ENCODE measurements at places on chromosomes 1 and 21. TPM values are rescaled to one million over a fixed set of nuclear protein-coding genes. Genes with fewer than 3 reads are reported as not detected.

Gene STYXL2
- 0.29 TPM for polyA plus RNA-seq

DNA sequence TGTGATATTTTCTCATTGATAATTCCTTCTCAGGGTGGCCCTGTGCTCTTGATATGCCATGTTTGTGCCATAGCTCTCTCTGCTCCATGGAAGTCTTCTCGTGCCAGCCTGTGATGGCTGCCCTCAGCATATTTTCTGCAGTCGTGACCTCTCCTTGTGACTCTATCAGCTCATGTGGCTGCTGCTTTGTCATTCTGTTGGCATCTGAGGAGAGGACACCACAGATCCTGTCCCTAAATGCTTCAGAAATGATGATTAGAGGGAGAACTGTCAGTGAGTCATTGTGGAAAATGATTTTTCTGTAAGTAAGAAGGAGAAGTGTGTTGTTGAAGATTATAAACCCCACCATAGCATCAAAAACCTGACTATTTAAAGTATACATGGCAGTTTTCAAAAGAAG, 286.0 kb downstream of the ADGRL2 start:
- no peak for DNase-seq

Gene LCE2C
- polyA plus RNA-seq = not detected

DNA sequence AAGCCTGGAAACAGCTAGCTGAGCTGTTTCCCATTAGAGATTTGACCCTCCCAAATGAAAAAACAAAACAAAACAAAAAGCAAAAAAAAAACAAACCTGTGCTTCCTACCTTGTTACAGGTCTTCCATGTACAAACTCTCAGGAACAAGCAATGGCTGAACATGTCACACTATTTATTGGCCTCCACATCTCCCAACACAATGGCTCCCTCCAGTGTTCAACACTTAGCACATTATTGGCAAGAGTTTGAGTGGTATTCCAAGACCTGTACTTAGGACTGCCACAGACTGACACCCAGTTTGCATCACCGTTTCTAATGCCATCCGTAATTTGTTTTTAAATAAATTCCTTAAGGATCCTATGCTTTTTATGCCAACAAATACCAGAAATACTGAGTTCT, 195.0 kb upstream of the OLFM3 start:
- DNase-seq = peak; percentile 57

DNA sequence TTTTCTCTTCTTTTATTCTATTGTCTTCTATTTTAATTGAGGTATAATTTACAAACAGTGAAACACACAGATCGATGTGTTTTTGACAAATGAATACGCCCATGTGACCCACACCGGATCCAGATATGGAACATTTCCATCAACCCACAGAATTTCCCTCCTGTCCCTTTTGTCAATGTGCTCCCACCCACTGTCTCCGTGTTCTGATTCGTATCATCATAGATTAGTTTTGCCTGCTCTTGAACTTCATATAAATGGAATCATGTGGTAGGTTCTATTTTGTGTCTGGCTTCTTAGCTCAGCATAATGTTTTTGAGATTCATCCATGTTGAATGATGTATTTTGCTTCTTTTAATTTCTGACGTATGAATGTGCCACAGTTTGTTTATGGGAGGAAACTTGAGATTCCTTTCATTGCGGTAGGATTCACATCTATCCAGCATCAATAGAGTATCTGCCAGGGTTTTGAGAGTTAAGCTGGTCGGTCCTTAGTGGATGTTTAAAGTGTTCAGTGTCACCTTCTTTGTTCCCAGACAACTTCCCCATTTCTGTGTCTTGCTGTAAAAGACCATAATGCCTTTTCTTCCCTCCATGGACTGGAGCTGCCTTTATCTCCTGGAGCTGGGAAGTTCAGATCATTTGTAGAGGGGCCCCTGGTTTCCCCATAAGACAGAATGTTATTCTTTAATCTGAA, 14.7 kb downstream of the NAV1 start:
- no peak for DNase-seq

- DNase-seq = no peak
Measured at GRCh38 chr1:6273380-6273891, 12.5 kb upstream of the GPR153 start.

Gene PLPP3
- polyA plus RNA-seq = 123 TPM

GRCh38 chr1:231104917-231105316, 56.9 kb upstream of the TRIM67 start:
- DNase-seq = no peak

Gene FCRLA
- polyA plus RNA-seq = 0.45 TPM

DNA sequence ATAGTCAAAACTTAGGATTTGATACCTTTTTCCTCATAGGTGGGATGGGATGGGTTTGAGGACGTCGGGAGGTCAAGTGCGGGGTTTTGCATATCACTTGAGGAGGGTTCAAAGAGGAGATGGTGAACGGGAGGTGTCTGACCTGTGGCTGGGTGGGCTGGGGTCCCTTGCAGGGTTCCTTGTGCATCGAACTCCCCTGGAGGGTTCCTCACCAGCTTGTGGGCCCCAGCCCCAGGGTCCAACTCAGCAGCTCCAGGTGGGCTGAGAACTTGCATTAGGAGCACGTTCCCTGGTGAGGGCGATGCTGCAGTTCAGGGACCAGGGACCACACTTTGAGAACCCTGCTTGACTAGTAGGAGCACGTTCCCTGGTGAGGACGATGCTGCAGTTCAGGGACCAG, 23.2 kb downstream of the TRPM2 start:
- no peak for DNase-seq

- DNase-seq = no peak
Measured at GRCh38 chr1:238767321-238767720, 619.0 kb upstream of the CHRM3 start.

DNA sequence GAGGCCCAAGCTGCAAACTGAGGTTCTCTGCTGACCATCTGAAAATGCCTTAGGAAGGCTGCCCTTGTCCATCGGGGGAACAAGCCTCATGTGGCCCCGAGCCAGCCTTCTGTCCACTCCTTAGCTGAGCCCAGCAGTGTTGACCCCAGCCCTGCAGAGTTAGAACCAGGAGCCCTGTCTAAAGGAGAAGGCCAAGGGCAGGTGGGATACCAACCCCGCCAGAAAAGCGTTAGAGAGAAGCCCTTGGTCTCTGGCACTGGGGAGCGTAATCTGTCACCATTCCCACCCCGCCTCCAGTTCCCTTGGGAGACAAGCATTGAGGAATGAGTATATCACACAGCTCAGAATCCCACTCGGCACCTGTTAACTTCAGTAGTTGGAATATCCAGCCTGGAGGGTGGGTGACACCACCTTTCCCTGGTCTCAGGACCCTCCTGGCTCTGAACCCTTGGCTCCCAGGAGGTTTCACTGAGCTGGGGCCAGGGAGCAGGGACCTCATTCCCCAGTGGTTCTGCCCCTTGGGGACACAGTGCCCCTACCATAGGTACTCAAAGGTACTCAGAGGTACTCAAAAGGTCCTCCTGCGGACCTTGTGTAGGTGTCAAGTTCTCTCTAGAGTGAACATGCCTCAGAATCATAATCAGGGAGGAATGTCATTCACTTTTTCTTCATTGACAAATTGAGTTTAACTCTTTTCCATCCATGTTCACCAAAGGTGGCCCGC, 16.4 kb downstream of the ETS2 start:
- DNase-seq = no peak

Gene LCE1E
- polyA plus RNA-seq = not detected

DNA sequence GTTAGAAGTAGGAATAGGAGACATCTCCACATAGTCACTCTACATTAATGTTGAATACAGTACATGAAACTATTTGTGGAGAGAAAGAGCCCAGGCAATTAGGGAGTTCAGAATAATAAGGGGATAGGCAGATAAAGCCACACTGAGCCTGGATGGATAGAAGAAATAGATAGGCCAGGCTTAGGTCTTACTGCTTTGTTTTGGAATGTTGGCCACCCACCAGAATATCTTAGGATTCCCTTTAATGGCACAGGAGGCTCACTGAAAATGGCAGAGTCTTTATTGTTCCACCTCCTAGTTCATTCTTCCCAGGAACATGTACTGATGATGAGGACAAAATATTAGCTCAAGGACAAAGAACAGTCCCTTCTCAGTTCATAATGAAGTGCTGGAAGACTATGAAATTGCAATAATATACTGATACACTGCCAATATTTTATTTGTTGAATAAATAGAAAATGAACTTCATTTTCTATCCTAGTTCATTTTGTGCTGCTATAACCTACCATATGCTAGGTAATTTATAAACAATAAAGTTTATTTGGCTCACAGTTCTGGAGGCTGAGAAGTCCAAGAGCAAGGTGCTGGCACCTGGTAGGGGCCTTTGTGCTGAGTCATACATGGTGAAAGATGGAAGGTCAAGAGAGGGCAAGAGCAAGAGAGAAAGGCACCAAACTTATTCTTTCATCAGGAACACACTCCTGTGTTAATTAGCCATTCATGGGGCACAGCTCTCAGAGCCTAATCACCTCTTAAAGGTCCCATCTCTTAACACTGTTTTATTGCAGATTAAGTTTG, 87.3 kb downstream of the TBX15 start:
- DNase-seq = no peak

Gene CAMK2N1
- 90.2 TPM for polyA plus RNA-seq

- no peak for DNase-seq
Measured at GRCh38 chr21:34091607-34092006, 18.2 kb downstream of the MRPS6 start.

DNA sequence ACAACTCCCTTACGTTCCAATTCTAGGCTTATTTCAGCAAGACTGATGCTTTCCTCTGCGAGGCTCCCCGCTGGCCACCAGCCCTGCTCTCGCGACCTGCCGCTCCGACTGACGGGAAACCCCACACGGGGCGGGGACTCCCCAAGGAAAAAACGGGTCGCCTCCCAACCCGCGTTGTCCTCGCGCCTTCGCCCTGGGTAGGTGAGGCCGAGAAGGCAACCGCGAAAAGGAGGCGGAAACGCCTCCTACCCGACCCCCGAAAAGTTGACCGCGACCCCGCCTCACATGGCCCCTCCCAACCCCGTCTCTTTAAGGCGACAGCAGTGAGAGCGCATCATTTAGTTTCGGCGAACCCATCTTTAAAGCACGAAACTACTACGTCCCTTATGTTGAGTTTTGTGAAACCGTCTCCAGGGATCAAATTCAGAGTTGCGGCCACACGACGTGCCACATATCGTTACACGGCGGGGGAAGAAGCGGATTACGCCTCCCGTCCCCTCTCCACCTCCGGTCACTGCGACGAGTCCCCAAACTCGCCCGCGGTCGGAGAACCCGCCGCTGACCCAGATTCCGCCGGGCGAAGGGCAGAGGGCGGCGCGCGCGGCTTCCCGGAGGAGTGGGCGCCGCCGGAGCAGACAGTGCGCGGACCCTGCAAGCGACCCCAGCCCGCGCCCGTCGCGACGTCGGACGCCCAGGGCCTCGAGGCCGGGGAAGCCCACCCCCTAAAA, 1.2 kb downstream of the ANP32E start:
- no peak for DNase-seq

Gene IGFN1
- polyA plus RNA-seq = 1.3 TPM

Gene RNU1-2
- polyA plus RNA-seq = 1.5 TPM

Gene CD160
- polyA plus RNA-seq = 1.2 TPM

Gene PTGER3
- 66.3 TPM for polyA plus RNA-seq

Gene C4BPB
- polyA plus RNA-seq = 0.67 TPM

GRCh38 chr21:16072737-16073136, 343.0 kb downstream of the USP25 start:
- peak; percentile 53 for DNase-seq

DNA sequence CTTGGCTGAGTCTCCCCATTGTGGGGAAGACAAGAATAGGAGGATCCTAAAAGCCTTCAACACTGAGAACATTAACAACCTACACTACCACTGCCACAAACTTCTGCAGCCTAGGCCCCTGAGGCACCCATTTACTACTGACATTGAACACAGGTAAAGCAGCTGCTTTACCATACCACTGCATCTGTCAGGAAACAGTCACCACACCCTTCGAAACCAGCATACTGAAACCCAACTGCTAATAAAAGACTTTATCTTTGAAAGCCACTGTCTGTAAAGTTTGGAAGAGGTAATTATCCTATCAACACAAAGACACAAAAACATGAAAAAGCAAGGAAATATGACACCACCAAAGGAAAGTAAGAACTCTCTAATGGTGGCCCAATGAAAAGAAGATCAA, 7.4 kb downstream of the IFNAR1 start:
- DNase-seq = no peak

Gene BSND
- 3.6 TPM for polyA plus RNA-seq

Gene GJA4
- polyA plus RNA-seq = 12.5 TPM

DNA sequence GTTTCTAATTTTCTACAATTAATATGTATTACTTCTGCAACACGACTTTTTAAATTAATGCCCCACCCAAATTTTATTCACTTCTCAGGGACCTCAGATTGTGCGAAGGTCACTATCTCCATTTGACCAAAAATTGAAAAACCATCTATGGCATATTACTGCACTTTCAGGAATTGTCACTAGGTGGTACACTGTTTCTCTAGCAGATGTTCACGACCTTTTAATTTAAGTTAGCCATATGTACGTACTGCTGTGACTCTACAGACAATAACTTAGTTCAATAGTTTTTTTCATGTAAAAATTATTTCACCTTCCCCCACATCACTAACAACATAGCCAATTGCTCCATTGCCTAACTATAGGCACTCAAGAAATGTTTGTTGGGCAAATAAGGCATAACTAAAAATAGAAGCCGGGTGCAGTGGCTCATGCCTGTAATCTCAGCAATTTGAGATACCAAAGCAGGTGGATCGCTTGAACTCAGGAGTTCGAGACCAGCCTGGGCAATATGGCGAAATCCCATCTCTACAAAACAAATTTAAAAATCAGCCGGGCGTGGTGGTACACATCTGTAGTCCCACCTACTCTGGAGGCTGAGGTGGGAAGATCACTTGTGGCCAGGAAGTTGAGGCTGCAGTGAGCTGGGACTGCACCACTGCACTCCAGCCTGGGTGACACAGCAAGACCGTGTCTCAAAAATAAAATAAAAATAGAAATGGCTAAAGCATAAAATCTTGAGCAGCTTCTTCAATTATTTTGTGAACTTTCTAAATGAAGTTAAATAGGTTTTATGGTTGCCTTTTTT, 75.7 kb upstream of the PKN2 start:
- no peak for DNase-seq

DNA sequence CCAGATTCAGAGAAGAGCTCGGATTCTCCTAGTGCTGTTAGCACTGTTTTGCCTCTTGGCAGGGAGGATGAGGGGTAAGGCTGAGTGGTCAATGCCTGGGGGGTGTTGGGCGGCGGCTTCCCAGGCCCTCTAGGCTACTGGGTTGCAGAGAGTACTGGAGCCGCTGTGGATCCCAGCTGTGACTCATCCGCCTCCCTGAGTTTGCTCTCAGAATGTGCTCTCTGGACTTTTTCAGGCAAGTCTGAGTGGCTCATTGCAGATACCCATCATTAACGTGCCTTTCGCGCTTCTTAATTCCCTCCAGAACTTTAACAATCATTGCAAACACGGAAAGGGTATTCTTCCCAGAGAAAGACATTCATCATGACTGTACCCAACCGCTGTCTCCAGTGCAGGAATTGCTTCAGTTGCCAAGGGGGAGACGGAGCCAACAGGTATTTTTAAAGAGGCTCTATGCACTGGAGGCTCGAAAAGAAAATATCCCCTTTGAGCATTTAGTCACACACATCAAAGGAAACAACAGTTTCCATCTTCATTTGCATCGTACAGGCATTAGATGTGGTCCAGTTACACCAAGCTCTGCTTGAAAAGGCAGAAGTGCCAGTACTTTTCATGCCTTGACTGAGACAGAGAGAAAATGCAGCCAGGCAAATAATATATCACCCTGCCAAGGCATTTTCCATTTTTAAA, 14.4 kb upstream of the CAMTA1 start:
- no peak for DNase-seq
